ENCODE measurements at places on chromosomes 1 and 21.
A peak's percentile ranks its signal among the peaks of the same experiment; 100 is the strongest.

DNA sequence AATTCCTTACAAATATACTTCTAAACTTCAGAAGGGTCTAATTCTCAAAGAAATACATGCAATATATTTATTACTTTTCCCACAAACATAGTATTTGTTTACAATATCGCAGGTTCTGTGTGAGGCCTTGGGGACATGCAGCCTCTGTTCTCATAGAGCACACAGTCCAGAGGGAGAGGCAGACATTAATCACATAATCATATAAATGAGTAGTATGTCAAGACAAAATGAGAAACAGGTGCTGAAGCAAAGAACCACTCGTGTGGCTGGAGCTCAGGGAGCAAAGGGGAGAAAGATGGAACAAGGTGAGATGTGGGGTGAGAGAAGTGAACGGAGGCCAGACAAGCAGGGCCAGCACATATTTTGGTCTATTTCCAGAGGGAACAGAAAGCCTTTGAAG lies 26.4 kb upstream of the MAGI3 start:
- DNase-seq = no peak

- no peak for DNase-seq
These were observed 11.7 kb upstream of the CDK18 start for GRCh38 chr1:205492774-205493173.

DNA sequence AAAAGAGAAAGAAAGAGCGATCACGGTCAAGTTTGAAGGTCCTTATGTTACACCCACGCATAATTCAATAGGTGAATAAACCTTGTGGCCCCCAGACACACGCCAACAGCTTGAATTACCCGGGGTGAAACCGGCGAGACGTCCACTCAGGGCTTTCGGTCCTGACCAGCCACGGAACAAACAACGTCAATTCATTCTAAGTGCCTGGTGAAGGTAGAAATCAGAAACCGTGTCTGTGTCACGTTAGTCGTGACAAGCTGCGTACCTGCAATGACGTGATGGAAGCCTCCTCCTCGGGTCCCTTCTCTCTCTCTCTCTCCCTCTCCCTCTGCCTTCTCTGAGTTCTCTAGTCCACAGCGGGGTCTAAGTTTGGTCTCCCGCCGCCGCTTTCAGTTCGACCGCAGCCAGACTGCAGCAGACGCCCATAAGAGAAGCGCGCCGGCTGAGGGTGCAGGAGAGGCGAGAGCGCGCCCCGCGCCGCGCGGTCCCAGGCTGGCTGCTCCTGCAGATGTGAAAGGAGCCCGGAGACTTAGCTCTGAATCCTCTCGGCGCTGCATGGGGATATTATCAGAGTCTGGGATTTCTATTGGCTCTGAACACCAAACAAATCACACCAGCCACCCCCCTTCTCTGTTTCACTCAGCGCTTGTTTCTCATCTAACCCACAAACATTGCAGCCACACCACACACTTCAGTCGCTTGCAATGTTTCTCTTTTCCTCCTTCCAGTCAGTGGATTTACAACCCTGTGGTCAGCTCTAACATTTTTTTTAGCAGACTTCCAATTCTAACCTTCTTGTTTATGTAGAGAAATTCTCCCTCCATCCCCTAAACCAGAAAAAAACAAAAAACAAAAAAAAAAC lies at the start of gene GREM2:
Gene GREM2, minus strand, starts transcription at position 537 of the 862 bp plus-strand sequence. CDS start 118,680 bp downstream, outside the sequence.
- DNase-seq = peak; percentile 23

GRCh38 chr21:21101911-21102310 lies 103.7 kb downstream of the NCAM2 start:
- no peak for DNase-seq

- no peak for DNase-seq
These were observed 10.7 kb upstream of the GPR25 start for GRCh38 chr1:200861937-200862647.

GRCh38 chr1:7227654-7228053 lies 442.4 kb downstream of the CAMTA1 start:
- DNase-seq = no peak

DNA sequence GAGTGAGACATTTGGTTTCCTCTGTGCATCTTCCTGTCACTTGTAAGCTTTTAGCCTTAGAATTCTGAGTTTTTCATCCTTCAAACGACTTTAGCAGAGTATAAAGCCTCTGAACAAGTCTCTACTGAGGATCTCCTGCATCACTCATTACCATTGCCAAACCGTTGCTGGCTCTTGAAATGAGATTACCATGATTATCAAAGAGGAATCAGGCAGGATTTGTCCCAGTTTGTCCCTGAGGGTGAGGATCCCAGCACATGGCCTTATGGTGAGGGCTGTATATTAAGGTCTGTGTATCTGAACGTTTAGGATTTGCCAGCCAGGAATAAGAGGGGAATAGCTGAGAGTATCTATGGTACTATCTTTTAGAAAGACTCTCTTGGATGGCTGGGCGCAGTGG lies 169.5 kb upstream of the L1TD1 start:
- no peak for DNase-seq

- DNase-seq = no peak
These were observed 47.1 kb upstream of the NEK2 start for GRCh38 chr1:211722277-211723175.

- DNase-seq = no peak
These were observed 315.0 kb upstream of the LRRC7 start for GRCh38 chr1:69252696-69253095.

Measured in NCI-H1436 (cell line).